ENCODE measurements at places on chromosomes 16 and 17.

- H3K4me3 ChIP-seq, result no peak overlapping the region
- no peak for DNase-seq
- no peaks in the 10 kb centered on the region for H3K36me3 ChIP-seq
- no peak overlapping the region for H3K27ac ChIP-seq
- H3K27me3 ChIP-seq, result no peaks in the 10 kb centered on the region
- no peaks in the 10 kb centered on the region for H3K4me1 ChIP-seq
Measured at GRCh38 chr16:53031323-53031942, 21.3 kb downstream of the CHD9NB start.

DNA sequence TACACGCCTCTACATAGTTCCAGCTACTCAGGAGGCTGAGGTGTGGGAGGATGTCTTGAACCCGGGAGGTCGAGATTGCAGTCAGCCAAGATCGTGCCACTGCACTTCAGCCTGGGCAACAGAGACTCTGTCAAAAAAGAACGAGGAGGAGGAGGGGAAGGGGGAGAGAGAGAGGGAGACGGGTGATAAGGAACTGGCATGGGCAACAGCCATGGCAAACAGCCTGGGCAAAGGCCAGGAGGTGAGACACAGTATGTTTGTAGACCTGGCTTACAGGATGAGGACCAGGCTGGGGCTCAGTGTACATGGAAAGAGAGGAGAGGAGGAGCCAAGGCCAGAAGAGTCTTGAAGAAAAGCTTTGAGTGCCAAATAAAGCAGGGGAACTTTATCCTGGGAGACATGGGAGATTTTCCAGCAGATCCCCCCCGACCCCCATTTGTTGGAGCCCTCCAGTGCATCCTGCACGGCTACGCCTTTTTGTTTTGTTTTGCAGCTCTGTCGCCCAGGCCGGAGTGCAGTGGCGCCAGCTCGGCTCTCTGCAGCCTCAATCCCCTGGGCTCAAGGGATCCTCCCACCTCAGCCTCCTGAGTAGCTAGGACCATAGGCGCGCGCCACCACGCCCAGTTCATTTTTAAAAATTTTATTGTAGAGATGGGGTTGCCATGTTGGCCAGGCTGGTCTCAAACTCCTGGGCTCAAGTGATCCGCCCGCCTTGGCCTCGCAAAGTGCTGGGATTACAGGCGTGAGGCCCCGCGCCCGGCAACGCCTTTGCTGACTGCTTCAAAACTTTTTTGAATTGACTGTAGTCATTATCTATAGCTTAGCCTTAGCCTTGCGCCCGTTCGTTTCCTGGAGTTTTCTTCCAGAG, 1.3 kb upstream of the ALKBH5 start:
- DNase-seq, result no peak
- peaks cover 11% of the 10 kb centered on the region for H3K36me3 ChIP-seq
- peaks cover 20% of the 10 kb centered on the region for H3K4me1 ChIP-seq
- peak overlapping the region; percentile 88 for H3K27ac ChIP-seq
- no peaks in the 10 kb centered on the region for H3K27me3 ChIP-seq

DNA sequence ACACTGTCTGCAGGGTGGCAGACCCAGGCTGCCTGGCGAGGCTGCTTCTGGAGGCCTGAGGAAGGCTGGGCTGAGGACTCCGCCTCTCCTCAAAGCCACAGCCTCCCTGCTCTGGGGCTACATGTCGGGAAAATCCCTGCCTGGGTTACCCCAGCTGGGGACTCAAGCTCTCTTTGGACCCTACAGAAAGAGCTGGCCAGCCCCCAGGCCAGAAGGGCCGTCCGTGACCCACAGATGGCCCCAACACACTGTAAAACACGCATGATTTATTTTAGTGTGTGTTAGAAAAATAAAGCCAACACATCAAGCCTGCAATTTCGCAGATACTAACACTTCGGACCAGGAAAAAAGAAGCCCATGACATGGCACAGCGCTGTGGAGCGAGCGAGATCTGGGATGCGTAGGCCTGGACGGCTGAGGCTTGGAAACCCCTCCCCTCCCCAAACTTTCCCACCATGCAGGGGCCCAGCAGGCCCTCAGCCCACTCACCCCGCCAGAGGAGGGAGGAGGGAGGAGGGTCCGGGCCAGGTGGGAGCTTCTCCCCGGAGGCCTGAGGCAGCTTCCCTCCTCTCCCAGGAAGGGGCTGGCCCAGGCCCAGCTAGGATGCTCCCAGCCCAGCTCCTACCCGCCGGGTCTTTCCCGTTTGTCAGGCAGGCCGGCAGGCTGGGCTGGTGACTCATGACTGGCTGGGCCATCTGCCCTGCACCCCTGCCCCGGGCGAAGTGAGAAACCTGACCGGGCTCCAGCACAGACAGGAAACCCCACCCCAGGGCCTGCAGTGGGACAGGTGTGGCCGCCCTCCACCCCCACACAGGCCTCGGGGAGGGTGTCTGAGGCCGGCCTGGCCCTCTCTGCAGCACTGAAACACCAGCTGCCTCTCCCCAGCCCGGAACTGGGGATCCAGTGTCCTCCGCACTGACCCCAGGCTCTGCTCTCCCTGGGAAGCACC, 34.1 kb upstream of the SLC38A10 start:
- H3K36me3 ChIP-seq, result no peaks in the 10 kb centered on the region
- no peak overlapping the region for H3K4me3 ChIP-seq
- no peak overlapping the region for H3K27ac ChIP-seq
- no peak for DNase-seq

DNA sequence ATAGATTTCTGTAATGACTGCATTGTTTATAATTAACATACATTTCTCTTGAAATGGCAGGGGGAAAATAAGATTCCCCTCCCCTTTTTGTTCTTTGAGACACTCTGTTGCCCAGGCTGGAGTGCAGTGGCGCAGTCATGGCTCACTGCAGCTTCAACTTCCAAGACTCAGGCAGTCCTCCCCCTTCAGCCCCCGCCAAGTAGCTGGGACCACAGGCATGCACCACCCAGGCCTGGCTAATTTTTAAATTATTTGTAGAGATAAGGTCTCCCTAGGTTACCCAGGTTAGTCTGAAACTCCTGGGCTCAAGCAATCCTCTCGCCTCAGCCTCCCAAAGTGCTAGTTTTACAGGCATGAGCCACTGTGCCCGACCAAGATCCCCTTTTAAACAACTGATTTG, 67.7 kb downstream of the KATNIP start:
- no peak overlapping the region for H3K4me3 ChIP-seq
- no peak overlapping the region for H3K27ac ChIP-seq
- H3K4me1 ChIP-seq, result no peaks in the 10 kb centered on the region
- no peak for DNase-seq
- no peaks in the 10 kb centered on the region for H3K27me3 ChIP-seq
- H3K36me3 ChIP-seq, result peaks cover 5% of the 10 kb centered on the region

DNA sequence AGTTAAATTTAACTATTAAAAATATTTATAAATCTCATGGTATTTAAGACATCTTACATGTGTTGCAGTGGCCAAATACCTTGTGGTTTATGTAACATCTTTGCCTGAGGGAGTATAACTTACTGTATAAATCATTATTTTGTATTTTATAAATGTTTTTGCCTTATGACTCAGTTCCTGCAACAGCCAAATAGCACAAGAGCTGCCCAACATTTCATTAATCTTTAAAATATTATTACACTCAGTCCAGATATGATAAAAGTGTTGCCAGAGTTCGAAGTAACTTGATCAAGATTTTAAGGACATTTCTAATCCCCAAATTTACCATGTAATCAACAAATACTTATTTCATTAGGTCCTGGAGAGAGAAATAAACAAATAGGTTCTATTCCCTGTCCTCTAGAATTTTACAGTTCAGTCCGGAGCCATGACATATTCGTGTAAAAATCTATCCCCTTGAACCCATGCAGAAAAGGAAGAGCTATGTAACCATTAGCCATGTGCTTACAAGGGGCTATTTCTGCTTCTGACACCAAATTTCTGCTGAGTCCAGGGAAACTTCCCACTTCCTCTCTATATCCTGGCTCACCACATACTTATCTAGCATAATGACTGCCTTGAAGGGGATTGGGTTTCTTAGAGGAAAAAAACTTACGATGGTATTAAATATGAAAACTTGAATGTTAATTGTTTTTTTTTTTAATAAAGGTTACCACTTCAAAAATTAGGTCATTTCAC, 44.0 kb downstream of the IRX6 start:
- no peaks in the 10 kb centered on the region for H3K36me3 ChIP-seq
- H3K4me3 ChIP-seq, result no peak overlapping the region
- peaks cover 17% of the 10 kb centered on the region for H3K27me3 ChIP-seq
- DNase-seq, result no peak
- H3K4me1 ChIP-seq, result no peaks in the 10 kb centered on the region
- H3K27ac ChIP-seq, result no peak overlapping the region

All from T-cell (primary cell).